Myocyte (in vitro differentiated cells): ENCODE measurements at places on chromosomes 7 and 10. TPM values are rescaled to one million over a fixed set of nuclear protein-coding genes. Genes with fewer than 3 reads are reported as not detected.

GRIFIN gene
- not detected in 2 replicates for total RNA-seq

ARL4A gene
- total RNA-seq, result 19.2 and 38.4 TPM in 2 replicates

LRRC18 gene
- total RNA-seq, result not detected in 2 replicates

TEX36 gene
- total RNA-seq, result not detected in 2 replicates

LIPN gene
- total RNA-seq, result not detected in 2 replicates

SEC31B gene
- 4.9 and 6.9 TPM in 2 replicates for total RNA-seq

DNA sequence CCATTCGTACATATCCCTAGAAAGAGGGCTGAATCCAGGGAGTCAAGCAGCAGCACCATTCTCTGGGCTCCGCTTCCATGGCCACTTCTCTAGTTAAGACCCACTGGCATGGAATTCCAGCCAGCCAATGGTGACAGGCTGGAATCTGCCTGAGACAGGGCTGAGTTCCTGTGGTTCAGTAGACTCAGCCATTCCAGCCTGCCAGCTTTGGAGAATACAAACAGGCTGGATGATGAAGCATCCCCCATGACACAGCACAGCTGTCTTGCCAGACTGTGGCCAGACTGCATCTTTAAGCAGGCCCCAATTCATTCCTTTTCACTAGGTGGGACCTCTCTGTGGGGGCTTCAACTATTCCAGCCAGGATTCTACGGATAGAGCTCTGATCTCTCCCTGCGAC lies 329.6 kb downstream of the XPNPEP1 start:
- DNase-seq, result peak; percentile 81

DNA sequence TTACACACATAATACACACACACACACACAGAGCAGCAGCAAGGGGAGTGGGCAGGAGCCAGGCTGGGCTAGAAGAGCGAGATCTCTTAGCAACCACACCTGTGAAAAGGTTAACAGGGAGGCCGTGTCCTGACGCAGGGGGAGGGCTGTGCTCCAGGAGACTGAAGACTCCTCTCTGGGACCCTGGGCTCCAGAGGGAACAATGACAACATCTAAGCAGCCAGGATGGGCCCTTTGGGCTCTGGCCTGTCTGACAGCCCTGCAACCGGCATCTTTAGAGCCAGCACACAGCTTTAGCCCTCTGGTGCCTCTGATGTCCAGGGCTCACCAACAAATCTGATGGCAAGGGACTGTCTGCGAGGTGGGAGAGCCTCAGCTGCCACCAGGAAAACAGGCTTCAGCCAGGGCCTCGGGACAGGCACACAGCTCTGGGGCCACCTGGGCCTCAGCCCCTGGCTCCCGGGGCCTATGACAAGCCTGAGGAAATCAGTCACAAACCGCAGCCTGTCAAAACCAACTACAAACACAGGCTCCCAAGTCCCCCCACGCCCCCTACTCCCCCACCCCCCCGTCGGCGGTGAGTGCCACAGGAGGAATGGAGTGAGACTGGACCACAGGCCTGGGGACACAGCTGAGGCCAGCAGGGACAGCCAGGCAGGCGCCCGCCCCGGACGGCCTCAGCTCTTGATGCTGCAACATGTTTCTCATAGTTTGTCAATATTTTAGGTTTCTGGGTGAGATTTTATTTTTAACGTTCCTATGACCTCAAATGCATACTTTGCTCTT lies 102.8 kb downstream of the TNS3 start:
- peak; percentile 30 for DNase-seq

DNA sequence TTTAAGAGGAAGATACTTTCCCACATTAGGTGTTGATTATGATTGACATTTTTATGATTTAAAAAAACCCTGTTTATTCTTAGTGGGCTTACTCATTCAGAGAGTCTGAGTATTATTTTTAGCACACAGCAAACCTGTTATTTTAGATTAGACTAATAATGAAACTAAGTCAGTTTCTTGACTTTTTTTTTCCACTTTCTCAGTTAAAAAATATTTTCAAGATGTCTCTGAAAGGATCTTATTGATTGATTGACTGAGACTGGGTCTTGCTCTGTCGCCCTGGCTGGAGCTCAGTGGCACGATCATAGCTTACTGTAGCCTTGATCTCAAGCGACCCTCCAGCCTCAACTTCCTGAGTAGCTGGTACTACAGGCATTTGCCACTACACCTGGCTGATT lies 20.4 kb upstream of the INPP5F start:
- no peak for DNase-seq

DNA sequence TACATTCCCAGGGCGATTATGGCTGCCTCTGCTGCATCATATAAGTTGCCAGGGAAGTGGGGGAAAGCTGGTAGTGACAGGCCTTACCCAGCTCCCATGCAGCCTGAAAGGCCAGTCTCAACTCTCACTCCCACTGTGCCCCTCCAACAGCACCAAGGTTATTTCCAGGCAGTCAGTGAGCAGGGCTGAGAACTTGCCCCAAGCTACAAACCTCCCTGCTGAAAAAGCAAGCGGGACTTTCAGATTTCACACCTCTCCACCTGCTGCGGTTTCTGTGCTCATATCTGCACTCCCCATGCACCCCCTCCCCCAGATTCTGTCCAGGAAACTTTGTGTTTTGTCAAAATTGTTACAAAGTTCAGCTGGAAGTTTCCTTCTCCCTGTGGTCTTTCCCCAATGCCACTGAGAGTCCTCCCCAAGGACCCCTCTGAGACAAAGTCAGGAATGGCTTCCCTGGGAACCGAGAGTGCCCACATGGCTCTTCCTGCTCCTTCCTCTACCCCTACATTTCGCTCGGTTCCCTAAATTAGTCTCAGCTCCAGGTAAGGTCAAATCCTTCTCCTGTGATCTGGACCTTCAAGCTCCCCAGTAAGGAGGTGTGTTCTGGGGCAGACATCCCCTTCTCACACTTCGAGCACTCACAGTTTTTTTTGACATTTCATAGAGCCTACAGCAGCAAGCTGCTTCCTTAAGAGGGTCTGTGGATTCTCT lies 25.3 kb upstream of the WNT2 start:
- DNase-seq, result no peak

- no peak for DNase-seq
Observed at GRCh38 chr10:101354328-101355071, 535 bp downstream of the BTRC start.

GRCh38 chr10:86712317-86712707 lies 44.0 kb downstream of the LDB3 start:
- no peak for DNase-seq

GRCh38 chr7:80662252-80662651 lies 23.8 kb downstream of the CD36 start:
- no peak for DNase-seq

DNA sequence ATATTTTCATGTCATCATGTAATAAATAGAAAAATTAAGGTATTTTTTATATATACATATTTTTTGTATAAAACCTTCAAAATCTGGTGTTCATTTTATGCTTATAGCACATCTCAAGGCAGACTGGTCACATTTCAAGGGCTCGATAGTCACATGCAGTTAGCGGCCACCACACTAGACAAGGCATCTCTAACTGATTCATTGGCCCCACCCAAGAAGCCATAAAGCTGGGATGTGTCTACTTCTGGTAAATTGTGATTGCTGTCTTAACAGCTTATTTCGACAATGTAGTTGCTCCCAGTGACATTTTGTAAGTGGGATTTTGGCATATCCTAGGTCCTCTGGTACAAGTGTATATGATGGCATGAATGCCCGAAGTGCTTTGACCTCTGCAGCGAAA lies 168.7 kb downstream of the FRMD4A start:
- DNase-seq, result no peak
